ENCODE measurements at places on chromosomes 5 and 9. TPM values are rescaled to one million over a fixed set of nuclear protein-coding genes. Genes with fewer than 3 reads are reported as not detected.

ADAMTS19 gene
- not detected for total RNA-seq

ACER2 gene
- 1.8 TPM for total RNA-seq

FRRS1L gene
- total RNA-seq, result not detected

SOHLH1 gene
- total RNA-seq, result not detected

RNF44 gene
- 61.9 TPM for total RNA-seq

SPATA31C1 gene
- total RNA-seq, result not detected

PCDHB13 gene
- not detected for total RNA-seq

ZFP62 gene
- total RNA-seq, result 20.5 TPM

PTPN3 gene
- total RNA-seq, result 0.52 TPM

GRCh38 chr5:7426284-7426683 lies 30.3 kb downstream of the ADCY2 start:
- H3K36me3 ChIP-seq, result no peaks in the 10 kb centered on the region
- peaks cover 6% of the 10 kb centered on the region for H3K27me3 ChIP-seq
- H3K4me3 ChIP-seq, result no peak overlapping the region
- H3K27ac ChIP-seq, result no peak overlapping the region
- DNase-seq, result no peak

- H3K36me3 ChIP-seq, result no peaks in the 10 kb centered on the region
- peaks cover 17% of the 10 kb centered on the region for H3K4me1 ChIP-seq
- peak overlapping the region; percentile 94 for H3K27ac ChIP-seq
- peak overlapping the region; percentile 85 for H3K4me3 ChIP-seq
- DNase-seq, result no peak
Measured at GRCh38 chr9:128321879-128322403, 306 bp downstream of the TRUB2 start.

DNA sequence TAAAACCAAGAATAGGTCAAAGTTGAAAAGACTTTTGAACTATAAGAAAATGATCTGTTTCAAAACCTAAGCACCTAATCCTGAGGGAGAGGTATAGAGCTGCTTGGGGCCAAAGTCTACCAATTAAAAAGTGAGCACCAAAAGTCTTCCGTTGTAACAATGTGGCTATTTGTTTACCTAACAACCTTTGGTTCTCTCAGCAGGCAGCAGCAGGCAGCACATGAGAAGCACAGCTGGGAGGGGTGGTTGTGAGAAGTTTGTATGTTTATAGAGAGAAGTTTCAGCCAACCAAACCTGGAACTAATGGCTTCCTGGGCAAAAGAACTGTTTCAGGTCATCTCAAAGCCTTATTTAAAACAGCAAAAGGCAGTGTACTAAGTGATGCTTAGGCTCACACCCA lies 59.8 kb upstream of the TBC1D9B start:
- peaks cover 20% of the 10 kb centered on the region for H3K36me3 ChIP-seq
- DNase-seq, result no peak
- no peaks in the 10 kb centered on the region for H3K27me3 ChIP-seq
- no peak overlapping the region for H3K27ac ChIP-seq
- H3K4me1 ChIP-seq, result no peaks in the 10 kb centered on the region

- no peak overlapping the region for H3K4me3 ChIP-seq
- H3K27ac ChIP-seq, result no peak overlapping the region
- no peaks in the 10 kb centered on the region for H3K36me3 ChIP-seq
- no peaks in the 10 kb centered on the region for H3K4me1 ChIP-seq
Measured at GRCh38 chr9:106277966-106278365, 583.6 kb downstream of the TMEM38B start.

DNA sequence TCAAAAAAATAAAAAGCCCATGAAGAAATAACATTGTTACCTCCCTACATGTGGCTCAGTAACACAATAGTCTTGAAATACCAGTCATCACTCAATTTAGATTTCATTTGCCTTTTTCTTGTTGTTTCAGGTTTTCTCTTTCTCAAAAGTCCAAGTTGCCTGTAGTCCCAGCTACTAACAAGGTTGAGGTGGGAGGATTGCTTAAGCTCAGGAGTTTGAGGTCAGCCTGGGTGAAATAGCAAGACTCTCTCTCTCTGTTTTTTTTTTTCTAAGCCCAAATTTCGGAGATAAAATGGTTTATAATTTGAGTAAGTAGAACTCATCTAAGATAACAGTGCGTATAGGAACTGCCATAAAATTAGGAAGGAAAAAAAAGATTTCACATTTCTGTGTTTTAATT lies 17.5 kb upstream of the NDUFS4 start:
- H3K4me1 ChIP-seq, result no peaks in the 10 kb centered on the region
- peaks cover 13% of the 10 kb centered on the region for H3K27me3 ChIP-seq
- no peaks in the 10 kb centered on the region for H3K36me3 ChIP-seq
- no peak overlapping the region for H3K4me3 ChIP-seq
- DNase-seq, result no peak

DNA sequence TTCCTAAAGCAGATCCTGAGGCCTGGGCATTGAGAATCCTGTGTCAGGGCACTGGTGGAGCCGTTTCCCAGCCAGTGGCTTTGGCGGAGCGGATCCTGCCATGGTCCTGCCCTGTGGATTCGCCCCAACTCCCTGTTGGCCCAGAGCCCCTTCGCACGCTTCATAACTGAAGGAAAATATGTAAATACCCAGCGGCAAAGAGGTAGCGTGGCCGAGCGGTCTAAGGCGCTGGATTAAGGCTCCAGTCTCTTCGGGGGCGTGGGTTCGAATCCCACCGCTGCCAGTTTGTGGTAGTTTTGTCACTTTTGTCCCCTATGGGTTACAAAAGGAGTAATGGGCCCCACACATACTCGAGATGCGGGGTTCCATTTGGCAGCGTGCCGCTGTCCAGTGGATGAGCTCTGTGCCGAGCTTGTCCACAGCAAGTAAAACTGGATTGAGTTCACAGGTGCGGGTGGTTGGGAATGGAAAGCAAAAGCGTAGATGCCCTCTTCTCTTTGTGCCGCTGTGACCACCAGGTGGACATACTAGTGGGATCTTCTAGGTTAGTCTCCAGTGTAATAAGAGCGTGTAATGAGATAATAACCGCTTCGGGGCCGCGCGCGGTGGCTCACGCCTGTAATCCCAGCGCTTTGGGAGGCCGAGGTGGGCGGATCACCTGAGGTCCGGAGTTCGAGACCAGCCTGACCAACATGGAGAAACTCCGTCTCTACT lies 17.3 kb downstream of the TRIM7 start:
- DNase-seq, result peak; percentile 80
- H3K4me3 ChIP-seq, result peak overlapping the region; percentile 80
- H3K36me3 ChIP-seq, result peaks cover 14% of the 10 kb centered on the region

- no peak overlapping the region for H3K4me3 ChIP-seq
- H3K36me3 ChIP-seq, result no peaks in the 10 kb centered on the region
- H3K4me1 ChIP-seq, result no peaks in the 10 kb centered on the region
- no peak overlapping the region for H3K27ac ChIP-seq
- DNase-seq, result no peak
Measured at GRCh38 chr9:106784076-106784475, 78.9 kb upstream of the ZNF462 start.

- no peaks in the 10 kb centered on the region for H3K27me3 ChIP-seq
- DNase-seq, result no peak
- H3K4me1 ChIP-seq, result no peaks in the 10 kb centered on the region
Measured at GRCh38 chr9:81002242-81002641, 687.1 kb downstream of the TLE1 start.

DNA sequence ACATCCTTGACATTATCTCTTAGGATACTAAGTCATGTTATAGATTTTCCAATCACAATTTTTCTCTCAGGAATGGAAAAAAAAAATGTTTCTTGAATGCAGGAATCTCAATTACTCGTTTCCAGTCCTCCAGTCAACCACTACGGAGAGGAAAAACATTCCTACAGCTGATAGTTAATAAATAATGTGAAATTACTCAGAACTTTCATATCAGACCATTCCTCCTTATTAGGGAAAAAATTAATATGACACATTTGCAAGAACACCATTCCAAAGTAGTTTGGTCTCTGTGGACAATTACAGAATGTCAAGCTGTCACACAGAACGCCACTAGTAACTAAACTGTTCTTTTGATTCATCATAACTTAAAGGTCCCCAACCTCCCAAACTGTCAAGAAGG lies 31.5 kb downstream of the MED27 start:
- no peak for DNase-seq
- peaks cover 9% of the 10 kb centered on the region for H3K4me1 ChIP-seq
- H3K27me3 ChIP-seq, result no peaks in the 10 kb centered on the region
- no peak overlapping the region for H3K27ac ChIP-seq
- H3K36me3 ChIP-seq, result peaks cover 1% of the 10 kb centered on the region

GRCh38 chr9:74803376-74804017 lies 84.2 kb downstream of the TRPM6 start:
- no peak overlapping the region for H3K27ac ChIP-seq
- no peaks in the 10 kb centered on the region for H3K4me1 ChIP-seq
- H3K36me3 ChIP-seq, result no peaks in the 10 kb centered on the region
- H3K27me3 ChIP-seq, result peaks cover 12% of the 10 kb centered on the region

DNA sequence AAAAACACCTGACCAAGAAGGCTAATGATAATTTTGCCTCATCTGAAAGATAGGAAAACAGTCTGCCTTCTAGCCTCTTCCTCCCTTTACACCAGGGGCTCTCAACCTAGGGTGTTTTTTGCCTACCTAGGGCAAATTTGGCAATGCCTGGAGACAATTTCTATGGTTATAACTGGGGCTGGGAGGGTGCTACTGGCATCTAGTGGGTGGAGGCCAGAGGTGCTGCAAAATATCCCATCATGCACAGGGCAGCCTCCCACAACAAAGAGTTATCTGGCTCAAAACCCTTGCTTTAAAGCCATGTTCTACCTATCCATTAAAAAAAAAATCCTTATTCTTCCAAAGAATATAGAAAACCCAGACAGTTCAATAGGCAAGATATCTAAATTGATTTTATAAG lies 45.0 kb upstream of the NR3C1 start:
- peaks cover 1% of the 10 kb centered on the region for H3K36me3 ChIP-seq
- H3K27ac ChIP-seq, result no peak overlapping the region
- peaks cover 34% of the 10 kb centered on the region for H3K4me1 ChIP-seq
- H3K27me3 ChIP-seq, result no peaks in the 10 kb centered on the region
- peak; percentile 52 for DNase-seq

- no peak for DNase-seq
- H3K27ac ChIP-seq, result no peak overlapping the region
- no peaks in the 10 kb centered on the region for H3K4me1 ChIP-seq
- no peaks in the 10 kb centered on the region for H3K36me3 ChIP-seq
- H3K27me3 ChIP-seq, result no peaks in the 10 kb centered on the region
- no peak overlapping the region for H3K4me3 ChIP-seq
Measured at GRCh38 chr9:23153058-23153457, 673.0 kb downstream of the ELAVL2 start.

DNA sequence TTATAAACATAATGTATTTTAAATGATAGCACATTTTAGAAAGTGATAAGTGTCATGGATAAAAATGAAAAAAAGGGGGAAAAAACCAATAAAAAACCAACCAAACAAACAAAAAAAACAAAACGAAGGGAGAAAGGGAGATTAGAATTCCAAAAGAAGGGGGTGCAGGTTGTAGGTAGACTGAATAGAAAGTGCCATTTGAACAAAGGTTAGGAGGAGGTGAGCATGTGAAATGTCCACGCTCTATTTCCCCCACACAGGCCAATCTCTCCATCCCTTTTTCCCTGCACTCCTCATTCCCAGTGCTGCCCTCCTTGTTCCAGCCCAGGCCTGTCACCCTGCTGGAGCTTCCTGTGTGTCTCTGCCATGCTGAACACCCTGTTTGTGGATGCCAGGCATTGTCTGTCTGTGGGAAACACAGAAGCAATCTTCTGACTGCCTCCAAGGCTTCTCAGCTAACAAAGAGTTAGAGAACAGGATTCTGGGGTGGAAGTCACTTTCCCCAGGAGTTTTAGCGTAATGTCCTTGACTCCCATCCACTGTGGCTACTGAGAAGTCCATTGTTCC lies 138.8 kb downstream of the ADAMTS16 start:
- H3K27me3 ChIP-seq, result peaks cover 3% of the 10 kb centered on the region
- H3K4me1 ChIP-seq, result no peaks in the 10 kb centered on the region
- no peaks in the 10 kb centered on the region for H3K36me3 ChIP-seq
- no peak overlapping the region for H3K27ac ChIP-seq
- DNase-seq, result no peak

DNA sequence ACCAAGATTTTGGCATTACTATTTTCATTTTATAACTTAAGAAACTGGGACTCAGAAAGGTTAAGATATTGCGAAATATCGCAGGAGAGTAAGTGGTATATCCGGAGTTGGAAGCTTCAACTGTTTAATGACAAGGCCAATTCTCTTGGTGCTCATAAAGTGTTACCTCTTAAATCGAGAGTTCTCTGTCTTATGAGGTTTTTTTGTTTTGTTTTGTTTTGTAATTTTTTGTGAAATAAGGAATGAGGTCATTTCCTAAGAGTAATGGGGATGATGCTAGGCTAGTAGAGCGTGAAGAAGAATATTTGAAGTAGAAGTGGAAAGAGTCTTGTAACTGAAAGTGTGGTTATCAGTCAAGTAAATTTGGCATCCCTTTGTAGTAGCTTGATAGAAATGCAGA lies 183.2 kb upstream of the DAB2 start:
- DNase-seq, result no peak
- H3K36me3 ChIP-seq, result no peaks in the 10 kb centered on the region
- H3K27me3 ChIP-seq, result peaks cover 8% of the 10 kb centered on the region

DNA sequence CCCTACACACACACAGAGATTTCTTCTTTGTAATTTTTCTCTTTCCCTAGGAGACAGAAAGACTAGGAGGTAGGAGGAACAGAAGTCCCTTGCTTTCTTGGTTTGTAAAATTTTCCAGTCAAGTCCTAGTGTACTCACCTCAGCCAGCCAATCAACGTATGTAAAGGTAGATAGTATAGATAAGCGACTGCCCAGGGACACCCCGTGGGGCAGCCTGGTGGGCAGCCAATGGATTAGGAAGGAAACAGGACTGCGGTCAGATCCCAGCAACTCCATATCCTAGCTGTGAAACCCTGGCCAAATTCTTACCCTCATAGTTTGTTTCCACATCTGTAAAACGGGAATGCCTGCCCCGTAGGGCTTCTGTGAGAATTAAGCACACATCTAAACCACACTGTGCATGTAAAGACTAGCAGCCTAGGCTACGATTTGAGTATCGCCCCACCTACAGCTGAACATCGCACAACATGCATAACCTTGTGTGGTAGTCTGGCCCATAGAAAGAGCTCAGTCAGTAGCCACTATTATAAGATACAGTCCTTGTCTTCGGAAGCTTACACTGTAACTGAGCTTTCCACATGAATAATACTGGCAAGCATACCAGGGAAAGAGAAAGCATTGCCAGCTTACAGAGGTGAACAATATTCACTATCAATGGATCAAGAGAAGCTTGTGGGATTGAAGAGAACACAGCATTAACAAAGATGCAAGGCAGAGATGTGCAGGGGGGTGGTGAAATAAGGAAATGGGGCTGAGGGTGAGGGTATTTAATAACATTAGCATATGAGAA lies 353.4 kb upstream of the PANK3 start:
- no peaks in the 10 kb centered on the region for H3K36me3 ChIP-seq
- H3K4me1 ChIP-seq, result no peaks in the 10 kb centered on the region
- no peak overlapping the region for H3K4me3 ChIP-seq

- peak overlapping the region; percentile 34 for H3K4me3 ChIP-seq
- H3K27me3 ChIP-seq, result no peaks in the 10 kb centered on the region
- H3K27ac ChIP-seq, result peak overlapping the region; percentile 87
- no peak for DNase-seq
Measured at GRCh38 chr9:129934041-129934591, 98.9 kb downstream of the USP20 start.

Data from activated CD4-positive, alpha-beta memory T cell treated with anti-CD3 and anti-CD28 coated beads for 36 hours (primary cell).